ENCODE measurements at places on chromosomes 5 and 9.

- no peak for DNase-seq
These were observed 56.0 kb upstream of the OR13F1 start for GRCh38 chr9:104448036-104448435.

- DNase-seq = no peak
These were observed 564.0 kb upstream of the KLF4 start for GRCh38 chr9:108053555-108054061.

GRCh38 chr9:136593581-136593980 lies 47.7 kb upstream of the NOTCH1 start:
- no peak for DNase-seq

GRCh38 chr5:159419576-159419975 lies 89.3 kb upstream of the IL12B start:
- DNase-seq = no peak

GRCh38 chr5:150633429-150633828 lies 7.0 kb upstream of the SYNPO start:
- DNase-seq = no peak

GRCh38 chr5:92544036-92544435 lies 1037.0 kb downstream of the NR2F1-AS1 start:
- no peak for DNase-seq

DNA sequence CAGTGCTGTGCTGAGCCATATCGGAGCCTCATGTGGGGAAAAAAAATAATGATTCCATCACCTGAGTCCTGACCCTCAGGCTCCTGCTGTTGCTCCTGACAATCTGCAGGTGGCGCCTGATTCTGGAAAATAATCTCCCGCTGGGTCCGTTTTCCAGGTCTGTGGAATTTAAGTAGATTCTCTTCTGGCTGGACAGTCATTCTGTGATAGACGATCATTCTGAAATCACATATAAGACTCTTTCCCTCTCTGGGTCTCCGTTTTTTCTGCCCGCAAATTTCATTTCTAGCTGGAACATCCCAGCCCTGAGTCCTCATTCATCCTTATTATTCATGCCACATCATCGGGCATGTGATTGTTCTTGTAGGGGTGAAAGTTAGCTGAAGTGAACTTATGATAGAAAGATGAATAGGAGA lies 22.1 kb upstream of the STXBP1 start:
- peak; percentile 67 for DNase-seq

- DNase-seq = no peak
These were observed 16.8 kb downstream of the MGAT1 start for GRCh38 chr5:180785794-180786221.

DNA sequence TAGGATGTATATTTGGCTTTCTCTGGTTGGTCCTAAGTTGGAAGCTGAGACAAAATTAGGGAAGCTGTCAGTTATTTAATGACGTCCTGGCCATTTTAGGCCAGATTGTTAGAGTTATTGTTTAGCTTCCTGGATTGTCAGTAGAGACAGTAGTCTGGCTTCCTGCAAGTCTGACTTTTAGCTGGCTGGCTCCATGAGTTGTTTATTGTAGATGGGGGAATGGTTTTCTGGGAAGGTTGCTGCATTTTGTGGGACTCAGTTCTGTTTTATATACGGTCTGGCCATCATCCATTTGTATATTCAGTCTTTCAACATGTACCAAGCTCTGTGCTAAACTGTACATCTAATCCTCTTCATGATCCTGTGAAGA lies 68.3 kb downstream of the SGCD start:
- no peak for DNase-seq

GRCh38 chr9:11039006-11039405 lies 426.2 kb upstream of the PTPRD start:
- DNase-seq = no peak

GRCh38 chr5:119288379-119289033 lies 67.3 kb upstream of the TNFAIP8 start:
- no peak for DNase-seq

DNA sequence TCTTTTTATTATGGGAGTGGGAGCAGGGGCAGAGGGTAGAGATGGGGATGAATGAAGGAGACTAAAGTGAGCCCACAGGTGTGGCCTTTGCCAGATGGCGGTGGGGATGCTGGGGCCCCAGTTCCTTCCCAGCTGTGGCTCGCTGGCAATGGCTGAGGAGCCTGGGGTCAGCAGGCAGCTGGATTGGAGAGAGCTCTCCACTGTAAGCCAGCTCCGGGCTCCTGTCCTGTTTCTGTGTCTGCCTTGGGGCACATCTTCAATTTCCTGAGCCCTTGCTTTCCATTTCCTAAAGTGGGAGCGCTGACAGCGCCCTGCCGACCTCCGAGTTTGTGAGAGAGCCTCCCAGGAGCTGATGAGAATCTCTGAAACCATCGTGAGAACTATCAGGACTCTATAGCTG lies 75.6 kb upstream of the SPRY4 start:
- DNase-seq = no peak

DNA sequence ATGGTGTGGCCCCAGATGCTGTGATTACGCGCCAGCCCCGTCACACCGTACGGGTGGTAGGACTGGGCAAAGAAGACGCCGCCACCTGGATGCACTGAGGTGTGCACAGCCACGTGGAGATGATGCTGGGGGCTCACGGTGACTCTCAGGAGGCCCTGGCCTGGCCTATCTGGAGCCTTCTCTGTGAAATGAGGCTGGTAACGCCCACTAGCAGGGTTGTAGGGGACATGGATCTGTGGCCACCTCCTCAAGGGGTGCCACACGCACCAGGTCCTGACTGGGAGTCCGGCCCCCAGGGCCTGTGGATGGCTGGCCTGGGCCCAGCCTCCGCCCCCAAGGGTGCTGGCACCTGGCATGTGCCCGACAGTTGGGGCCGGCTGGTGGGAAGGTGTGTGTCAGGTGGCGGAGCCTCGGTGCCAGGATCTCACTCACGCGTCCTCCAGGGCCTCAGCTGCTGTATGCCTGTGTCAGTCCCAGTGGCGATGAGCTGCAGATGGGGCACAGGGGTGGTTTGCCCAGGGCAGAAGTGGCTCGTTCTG lies 32.4 kb downstream of the NEK6 start:
- DNase-seq = no peak

- no peak for DNase-seq
These were observed 22.9 kb upstream of the AOPEP start for GRCh38 chr9:94703488-94704140.

All from neural crest cell (in vitro differentiated cells).